ENCODE measurements at places on chromosomes 12 and 14.
A peak's percentile ranks its signal among the peaks of the same experiment; 100 is the strongest.

DNA sequence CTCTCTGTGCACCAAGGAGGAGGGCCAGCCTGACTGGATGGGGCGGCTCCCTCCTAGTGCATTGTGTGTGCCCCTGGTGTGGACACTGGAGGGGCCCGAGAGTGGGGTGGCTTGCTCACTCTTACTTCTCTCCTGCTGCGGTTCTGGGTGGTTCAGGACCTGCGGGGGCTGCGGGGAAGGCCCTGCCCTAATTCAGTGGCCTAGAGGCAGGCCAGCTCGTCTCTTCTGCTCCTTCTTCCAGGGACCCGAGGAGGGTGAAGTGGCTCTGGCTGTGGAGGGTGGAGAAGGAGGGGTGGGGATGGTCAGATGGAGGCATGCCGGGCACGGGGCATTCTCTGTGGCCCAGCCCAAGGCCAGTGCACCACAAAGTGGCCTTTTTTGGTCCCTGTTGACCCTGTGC is 87.1 kb downstream of the BEGAIN start:
- DNase-seq, result no peak

DNA sequence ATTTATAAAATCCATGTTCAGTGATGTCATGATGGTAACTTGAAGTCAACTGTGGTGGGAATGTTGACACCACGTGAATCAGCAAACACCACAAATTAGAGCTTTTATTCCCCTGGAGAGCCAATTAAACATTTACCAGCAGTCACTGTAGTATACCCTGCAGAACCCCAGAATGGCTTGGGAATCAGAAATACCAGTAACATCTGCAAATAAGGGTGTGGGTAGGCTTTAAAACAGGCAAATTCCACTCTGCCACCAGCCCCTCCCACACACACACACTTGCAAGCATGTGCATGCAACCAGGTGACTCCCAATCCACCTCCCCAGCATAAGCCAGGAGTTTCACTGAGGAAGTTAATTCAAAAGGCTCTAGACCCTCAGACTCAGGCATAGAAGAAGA is 63.6 kb upstream of the TMEM263 start:
- no peak for DNase-seq

GRCh38 chr12:71594214-71594948 is 69.3 kb downstream of the ZFC3H1 start:
- DNase-seq, result no peak

- DNase-seq, result no peak
These were observed 7.7 kb downstream of the CLBA1 start for GRCh38 chr14:104993306-104993705.

- DNase-seq, result peak; percentile 50
These were observed 56.4 kb upstream of the ATP2A2 start for GRCh38 chr12:110224379-110225304.

All from common myeloid progenitor, CD34-positive (primary cell).